ENCODE measurements at places on chromosomes 2 and 18.

DNA sequence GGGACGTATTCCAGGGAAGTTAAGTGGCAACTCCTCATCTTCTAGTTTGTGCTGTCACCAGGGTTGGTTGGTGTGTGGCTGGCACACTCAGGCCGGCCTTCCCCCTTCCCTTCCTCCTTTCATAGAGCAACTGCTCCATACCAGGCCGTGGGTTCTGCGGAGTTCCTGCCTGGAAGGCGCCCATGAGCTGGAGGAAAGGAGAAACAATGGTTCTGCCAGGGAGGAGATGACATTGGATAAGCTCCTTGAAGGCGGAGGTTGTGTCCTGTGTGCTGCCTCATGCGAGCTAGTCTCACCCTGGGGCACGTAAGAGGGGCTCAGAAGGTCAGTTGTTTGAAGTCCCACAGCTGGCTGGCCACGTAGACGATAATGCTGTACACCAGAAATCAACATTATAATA, 19.2 kb downstream of the ASAP2 start:
- DNase-seq = no peak

GRCh38 chr2:43541165-43541564, 54.7 kb downstream of the THADA start:
- no peak for DNase-seq

- DNase-seq = no peak
These were observed 111.8 kb upstream of the SLC35G4 start for GRCh38 chr18:11497585-11497984.

GRCh38 chr2:44389895-44390294, 28.1 kb downstream of the CAMKMT start:
- DNase-seq = no peak

DNA sequence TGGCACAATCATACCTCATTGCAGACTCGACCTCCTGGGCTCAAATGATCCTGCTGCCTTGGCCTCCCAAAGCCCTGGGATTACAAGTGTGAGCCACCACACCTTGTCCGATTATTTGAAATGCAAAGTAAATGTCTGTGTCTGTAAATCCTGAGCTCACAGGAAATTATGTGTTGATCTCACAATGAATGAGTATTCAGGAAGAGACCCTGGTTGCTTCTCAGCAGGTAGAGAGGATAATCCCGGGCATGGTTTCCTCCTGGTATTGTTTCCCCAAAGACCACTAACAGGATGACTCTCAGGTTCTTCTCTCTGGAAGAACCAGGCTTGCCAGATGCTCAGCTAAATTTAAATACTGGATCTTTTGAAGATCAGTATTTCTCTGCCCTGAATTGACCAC, 147.6 kb downstream of the LDLRAD4 start:
- DNase-seq = no peak

Data from CD4-positive, alpha-beta T cell treated with Interleukin-4 for 1 hour (primary cell).